ENCODE measurements at places on chromosomes 5 and 9. TPM values are rescaled to one million over a fixed set of nuclear protein-coding genes. Genes with fewer than 3 reads are reported as not detected.

GRCh38 chr5:127697894-127698600 is 5.1 kb upstream of the CCDC192 start:
- DNase-seq: no peak

DNA sequence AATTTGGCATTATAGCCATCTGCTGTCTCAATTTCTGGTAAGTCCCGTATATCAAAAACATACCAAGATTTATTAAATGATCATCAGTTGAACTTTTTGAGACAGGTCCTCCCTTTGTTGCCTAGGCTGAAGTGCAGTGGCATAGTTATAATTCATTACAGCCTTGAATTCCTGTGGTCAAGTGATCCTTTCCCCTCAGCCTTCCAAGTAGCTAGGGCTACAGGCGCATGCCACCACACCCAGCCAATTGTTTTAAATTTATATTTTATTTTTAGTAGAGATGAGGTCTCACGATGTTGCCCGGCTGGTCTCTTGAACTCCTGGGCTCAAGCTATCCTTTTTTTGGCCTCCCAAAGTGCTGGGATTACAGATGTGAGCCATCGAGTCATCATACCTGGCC is 418.9 kb downstream of the ARHGEF28 start:
- no peak for DNase-seq

DNA sequence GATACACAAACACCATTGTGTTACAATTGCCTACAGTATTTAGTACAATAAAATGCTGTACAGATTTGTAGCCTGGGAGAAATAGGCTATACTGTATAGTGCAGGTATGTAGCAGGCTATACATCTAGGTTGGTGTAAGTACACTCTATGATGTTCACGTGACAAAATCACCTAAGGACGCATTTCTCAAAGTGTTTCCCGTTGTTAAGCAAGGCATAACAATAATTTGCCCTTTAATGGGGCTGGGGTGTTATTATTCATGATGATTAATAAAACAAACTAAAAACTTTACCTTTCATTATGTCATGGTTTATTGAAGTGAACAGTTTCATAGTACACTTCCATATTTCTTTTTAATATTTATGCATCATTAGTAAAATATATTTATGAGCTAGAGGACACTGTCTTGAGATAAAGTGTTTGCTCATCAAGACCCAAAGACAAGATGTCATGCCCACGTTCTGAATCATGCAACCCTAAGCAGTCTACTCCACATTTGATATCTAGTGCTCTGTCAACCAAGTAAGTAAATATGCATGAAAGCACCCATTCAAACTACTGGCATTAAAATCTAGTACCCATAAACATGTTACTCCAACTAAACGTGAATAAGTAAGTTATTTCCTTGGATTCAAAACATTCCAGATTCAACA is 220.5 kb downstream of the NR2F1-AS1 start:
- no peak for DNase-seq

DNA sequence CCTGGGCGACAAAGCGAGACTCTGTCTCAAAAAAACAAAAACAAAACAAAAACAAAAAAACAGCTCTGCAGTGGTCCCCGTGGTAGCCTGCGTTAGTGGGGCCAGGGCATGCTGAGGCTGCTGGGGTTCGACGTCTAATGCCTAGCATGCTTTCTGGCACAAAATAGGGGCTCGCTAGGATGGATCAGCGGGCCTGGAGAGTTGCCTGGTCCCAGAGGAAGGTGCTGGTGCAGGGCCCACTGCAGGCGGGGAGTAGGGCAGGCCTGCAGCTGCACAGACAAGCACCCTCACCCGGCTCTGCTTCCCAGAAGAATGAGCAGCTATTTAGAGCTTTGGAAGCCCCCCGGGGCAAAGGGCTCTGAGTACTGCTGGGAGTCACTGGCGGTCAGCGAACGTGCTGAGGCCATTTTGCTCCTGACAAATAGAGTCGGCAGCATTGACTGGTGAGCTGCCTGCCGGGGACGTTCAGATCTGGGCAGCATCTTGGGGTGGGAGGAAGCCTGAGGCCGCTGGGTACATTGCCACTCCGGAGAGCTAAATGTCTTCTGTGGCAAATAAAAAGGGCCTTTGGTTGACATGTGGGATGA is 126.7 kb downstream of the OLFM1 start:
- peak; percentile 29 for DNase-seq

GRCh38 chr5:119078861-119079260 is 8.0 kb downstream of the DMXL1 start:
- no peak for DNase-seq

The BARHL1 gene
- total RNA-seq: not detected

Data from Right ventricle myocardium superior (tissue), 1 donor.